Globus pallidus (tissue), 1 donor: ENCODE measurements at places on chromosomes 3 and 15.

- DNase-seq: peak; percentile 19
Measured at GRCh38 chr15:85667491-85668424, 127.0 kb downstream of the KLHL25 start.

- DNase-seq: no peak
Measured at GRCh38 chr3:196246612-196247308, 30.4 kb downstream of the SLC51A start.

DNA sequence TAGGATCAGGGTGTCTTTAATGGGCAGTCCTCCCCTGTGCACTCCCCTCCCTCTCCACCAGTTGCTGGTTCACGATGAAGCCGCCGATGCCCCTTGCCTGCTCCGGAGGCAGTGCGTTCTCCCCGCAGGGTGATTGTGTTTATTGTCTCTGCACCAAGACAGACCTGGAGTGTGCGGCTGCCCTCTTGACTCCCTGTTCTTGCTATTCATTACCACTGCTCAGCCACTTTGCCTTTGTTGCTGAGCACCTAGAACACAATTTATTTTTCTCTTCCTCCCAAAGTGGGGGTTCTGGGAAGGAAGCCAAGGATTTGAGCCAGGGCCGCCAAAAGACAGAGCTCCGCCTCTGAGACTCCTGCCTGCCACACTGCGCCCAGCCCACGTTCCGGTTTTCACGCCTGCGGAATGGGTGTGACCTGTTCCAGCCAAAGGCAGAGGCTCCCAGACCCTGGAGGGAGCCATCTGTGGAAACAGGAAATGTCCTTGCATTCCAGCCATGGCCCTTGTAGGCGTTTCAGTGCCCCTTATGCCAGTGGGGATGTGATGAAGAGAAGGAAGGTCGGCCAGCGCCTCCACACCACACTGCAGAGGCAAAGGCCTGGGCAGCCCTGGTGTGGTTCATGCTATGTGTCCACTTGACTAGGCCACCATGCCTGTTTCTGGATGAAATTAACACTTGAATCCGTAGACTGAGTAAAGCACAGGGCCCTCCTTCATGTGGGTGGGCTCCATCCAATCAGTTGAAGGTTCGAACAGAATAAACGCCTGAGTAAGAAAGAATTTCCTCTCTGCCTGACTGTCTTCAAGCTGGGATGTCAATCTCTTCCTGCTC is 85.8 kb downstream of the HMG20A start:
- peak; percentile 41 for DNase-seq

DNA sequence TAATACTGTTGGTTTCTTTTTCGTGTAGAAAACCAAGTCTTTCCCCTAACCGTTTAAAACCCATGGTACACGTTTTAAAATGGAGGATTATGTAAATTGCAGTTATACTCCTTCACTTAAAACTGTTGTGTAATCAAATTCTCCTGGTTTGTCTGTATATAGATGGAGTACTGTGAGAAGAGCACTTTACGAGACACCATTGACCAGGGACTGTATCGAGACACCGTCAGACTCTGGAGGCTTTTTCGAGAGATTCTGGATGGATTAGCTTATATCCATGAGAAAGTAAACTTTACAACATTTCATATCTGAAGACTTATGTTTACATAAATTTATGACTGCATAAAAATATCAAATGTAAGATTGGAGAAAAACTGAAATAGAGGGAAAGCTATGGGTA is 51.2 kb downstream of the SRP14 start:
- DNase-seq: no peak
